NCI-H146 (cell line): ENCODE measurements at places on chromosomes 5 and 9.

DNA sequence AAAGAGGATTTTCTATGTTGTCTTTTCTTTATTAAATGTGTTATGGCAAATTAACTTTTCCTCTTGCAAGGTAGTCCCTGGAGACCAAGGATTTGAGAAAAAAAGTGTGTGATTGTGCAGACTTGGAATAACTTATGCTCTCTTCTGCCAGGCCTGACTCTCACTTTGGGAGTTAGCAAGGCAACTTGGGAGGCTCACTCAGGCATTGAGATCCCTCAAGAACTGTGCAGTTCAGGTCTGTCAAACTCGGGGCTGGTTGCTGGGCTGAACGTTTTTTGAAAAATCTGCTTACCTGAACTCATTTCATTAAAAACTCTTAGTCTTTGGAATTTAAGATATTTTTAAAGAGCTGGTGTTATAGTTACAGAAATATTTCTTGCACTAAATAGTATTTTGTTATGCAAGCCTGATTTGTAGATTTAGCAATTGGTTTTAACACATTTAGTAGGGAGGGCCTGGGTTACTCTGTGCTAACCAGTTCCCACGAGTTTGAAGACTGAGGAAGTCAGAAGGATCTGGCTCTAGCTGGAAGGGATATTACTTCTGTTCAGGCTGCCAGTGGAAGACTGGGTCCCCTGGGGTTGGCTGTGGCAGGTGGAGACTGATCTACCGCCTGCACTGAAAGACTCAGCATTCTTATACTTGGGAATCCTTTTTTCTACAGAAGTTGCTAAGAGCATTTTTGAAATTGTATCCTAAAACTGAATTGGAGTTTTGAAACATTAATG, 150.4 kb upstream of the PCSK5 start:
- no peak for DNase-seq

DNA sequence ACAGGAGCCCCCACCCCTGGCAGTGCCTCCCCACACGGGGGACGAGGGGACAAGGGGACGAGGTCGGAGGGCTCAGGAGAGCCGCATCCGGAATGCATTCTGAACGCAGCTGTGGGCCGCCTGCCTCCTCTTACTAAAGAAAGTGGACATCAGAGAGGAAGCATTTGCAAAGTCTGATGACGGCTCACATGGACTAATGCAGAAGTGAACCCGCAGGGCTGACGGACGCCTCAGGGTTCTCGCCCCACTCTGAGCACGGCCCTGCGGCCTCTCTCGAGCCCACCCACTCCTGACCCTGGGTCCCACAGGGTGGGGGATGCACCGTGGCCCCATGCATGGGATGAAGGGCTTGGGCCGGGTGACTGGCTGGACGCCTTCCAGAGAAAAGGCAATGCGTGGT, 5.9 kb downstream of the LPCAT1 start:
- DNase-seq, result no peak

GRCh38 chr9:37174247-37174646, 53.9 kb downstream of the ZCCHC7 start:
- no peak for DNase-seq

DNA sequence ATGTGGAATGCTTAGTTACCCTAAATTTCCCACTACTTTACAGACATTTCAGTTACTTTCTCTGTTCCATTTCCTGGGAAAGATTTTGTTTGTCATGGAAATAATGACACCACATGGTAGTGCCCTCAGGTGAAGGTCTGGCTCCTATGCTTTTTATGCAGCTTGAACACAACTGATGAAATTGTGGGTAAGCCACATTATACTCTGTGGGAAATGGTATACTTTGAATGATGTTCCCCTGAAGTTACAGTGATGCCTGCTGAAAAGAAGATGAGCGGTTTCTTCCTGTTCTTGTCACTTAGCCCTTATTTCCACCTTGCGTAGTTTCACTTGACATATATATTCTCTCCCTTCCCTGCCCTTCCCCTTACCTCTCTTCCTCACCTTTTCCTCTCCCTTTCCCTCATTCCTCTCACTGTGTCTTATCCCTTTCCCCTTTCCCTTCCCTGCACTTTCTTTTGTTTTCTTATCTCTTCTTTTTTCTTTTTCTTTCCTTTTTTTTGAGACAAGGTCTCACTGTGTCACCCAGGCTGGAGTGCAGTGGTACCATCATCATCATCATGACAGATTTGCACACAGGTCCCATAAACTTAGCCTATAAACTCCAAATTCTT, 280.8 kb upstream of the IL12B start:
- no peak for DNase-seq

DNA sequence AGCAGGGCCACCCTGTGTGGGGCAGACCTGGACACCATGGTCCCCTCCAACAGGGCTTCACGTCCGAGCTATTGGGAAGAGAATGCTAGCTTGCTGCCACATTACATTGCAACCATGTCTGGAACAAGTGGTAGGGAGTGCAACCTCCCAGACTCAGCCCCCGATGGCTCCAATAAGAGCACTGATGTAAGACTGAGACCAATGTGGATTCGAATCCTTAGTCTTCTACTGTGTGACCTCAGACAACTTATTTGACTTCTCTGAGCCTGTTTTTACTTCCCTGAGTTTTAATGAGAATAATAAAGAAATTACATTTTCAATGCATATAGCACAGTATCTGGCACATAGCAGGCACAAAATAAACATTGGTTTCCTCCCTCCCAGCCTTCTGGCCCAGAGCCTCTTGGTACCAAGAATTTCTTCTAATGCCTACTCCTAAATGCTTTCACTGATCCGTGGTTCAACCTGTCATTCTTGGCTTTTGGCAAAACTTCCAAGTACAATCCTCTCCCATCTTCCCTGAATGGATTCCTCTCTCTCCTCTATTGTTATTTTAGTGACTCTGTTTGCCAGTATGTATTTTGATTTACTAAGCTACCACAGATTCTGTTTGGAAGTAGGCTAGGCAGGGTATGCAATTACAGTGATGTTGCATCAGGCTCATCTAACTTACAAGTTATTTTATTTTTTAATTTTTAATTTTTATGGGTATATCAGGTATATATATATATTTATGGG, 34.6 kb upstream of the COL15A1 start:
- no peak for DNase-seq

DNA sequence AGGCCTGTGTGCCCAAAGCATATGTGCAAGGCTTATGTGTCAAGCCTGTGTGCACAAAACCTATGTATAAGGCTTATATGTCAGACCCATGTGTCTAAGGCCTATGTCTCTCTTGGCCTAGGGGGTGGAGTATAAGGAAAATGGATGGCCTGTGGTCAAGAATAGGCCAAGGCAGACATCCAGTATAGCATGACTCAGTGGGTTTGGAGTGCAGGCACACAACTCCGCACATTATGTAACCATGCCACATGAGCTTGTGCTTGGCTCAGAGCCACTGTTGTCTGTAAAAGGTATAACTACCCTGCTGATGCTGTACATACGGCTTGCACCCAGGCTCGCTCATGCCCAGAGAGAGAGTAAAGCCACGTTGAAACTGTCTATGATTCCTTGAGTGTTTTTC, 626.4 kb upstream of the NUDT12 start:
- DNase-seq, result no peak

DNA sequence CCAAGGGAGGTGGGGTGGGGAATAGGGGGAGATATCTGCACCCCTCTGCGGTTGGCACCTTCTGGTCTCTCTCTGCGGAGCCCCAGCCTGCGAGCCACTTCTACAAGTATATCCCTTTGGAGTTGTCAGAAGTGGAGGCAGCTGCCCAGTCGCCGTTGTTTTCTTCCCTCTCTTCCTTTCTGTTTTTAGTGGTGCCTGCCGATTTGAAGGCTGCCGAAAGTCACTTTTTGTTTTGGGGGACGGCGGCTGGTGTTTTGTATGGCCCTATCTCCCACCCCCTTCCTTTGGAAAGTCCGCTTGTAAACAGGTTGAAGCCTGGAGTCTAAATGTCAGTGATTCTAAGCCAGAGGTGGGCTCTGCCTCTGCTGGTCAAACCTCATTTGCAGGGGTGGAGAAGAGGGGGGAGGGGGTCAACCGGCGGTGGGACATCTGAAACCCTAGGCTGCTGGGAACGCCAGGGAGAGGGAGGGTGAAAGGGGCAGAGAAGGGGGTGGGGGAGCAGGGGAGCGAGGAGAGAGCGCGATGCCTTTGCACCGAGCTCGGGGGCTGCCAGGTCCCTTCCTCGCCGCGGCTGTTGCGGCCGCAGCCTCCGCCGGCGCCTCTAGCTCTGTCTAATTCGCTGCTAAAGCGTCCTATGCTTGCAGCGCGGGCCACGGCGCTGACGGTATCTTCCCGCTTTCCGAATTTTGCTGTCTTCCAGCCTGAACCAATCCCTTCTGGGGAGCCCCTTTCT, at the start of gene FGF10:
FGF10 (minus strand) TSS at position 331 of the 733 bp plus-strand sequence. CDS start 738 bp downstream, outside the sequence.
- no peak for DNase-seq

DNA sequence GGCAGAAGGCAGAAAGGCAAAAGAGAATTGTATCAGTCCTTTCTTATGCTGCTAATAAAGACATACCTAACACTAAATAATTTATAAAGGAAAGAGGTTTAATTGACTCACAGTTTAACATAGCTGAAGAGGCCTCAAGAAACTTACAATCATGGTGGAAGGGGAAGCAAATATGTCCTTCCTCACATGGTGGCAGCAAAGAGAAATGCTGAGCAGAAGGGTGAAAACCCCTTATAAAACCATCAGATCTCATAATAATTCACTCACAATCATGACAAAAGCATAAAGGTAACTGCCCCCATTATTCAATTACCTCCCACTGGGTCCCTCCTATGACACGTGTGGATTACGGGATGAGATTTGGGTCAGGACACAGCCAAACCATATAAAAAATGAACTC, 312.5 kb upstream of the PTGER4 start:
- DNase-seq, result no peak

- DNase-seq, result no peak
Measured at GRCh38 chr9:97617939-97618416, 15.2 kb downstream of the TSTD2 start.

DNA sequence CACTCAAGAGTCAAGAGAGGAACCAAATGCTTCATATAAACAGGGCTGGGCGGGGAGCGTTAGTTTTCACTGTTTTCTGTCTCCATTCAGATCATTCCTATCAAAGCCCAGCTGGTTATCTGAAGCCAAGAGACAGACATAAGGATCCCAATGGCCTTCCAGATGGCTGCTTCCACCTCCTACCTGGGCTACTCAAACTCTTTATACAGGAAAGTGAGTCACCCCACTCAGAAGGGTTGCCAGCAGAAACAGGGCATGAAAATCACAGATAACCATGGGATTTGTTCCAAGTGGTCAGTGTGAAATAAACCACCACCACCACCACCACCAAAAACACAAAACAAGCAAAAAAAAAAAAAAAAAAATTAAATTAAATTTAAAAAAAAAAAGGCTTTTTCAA, 5.5 kb downstream of the PRSS3 start:
- DNase-seq, result no peak

DNA sequence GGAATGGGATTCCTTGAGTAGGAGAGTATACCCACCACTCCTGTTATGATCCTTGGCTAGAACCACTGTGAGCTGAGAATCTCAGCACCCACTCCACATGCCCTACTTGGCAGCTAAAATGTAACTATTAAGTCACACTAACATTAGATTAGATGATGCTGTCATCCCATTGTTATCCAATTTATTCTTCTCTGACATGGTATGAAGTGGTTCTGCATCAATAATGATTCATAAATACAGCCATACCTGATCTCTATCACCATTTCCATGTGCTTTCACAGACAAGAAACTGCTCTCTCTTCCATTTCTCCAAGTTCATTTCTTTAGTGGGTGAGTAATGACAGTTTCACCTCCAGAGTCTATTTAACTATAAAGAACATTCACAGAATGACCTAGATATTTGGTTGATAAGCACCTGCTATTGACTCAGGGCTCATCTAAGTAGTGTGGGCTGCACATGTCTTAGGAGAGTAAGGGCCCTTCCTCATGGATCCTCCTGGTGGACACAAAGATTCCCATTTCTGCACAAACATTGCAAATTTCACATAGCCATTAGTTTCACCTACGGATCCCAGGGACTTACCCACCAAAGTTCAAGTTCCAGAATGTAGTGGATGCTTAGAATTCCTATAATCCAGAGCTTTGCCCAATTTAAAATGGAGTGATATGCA, 187.9 kb downstream of the EBF1 start:
- DNase-seq, result no peak

DNA sequence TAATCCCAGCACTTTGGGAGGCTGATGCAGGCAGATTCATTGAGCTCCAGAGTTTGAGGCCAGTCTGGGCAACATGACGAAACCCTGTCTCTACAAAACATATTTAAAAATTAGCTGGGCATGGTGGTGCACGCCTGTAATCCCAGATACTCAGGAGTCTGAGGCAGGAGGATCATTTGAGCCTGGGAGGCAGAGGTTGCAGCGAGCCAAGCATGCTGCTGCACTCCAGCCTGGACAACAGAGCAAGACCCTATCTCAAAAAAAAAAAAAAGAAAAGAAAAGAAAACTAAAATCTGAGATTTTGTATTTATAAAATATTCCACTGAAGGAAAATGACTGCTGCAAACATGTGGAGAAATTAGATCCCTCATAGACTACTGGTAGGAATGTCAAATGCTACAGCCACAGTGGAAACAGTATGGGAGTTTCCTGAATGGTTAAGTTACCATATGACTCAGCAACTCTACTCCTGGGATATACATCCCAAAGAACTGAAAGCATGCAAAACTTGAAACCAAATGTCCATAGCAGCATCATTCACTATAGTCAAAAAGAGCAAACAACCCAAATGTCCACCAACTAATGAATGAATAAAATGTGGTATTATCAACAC, 106.1 kb downstream of the UBAP2 start:
- no peak for DNase-seq

GRCh38 chr9:20925256-20926045, 106.0 kb downstream of the HACD4 start:
- DNase-seq, result no peak

DNA sequence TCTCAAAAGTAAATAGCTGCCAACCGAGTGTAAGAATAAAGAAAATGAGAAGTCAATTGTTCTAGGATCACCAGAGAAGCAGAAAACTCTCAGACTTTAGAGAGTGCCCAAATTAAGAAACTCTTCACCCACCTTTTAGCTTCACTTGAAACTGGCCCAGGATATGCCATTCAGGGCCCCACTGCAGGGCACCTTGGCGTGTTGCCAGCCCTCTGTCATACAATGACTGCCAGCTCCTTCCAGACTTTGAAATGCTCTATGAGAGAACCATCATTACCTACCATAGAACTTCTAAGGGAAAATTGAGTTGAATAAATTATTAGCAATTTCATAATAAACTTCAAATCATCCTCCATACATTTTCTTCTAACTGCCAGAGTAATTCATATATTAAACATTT, 240.5 kb downstream of the CETN3 start:
- peak; percentile 38 for DNase-seq

GRCh38 chr5:55324006-55324405, 16.2 kb downstream of the MTREX start:
- DNase-seq, result no peak

- DNase-seq, result no peak
Measured at GRCh38 chr9:133976887-133977286, 15.2 kb downstream of the VAV2 start.

DNA sequence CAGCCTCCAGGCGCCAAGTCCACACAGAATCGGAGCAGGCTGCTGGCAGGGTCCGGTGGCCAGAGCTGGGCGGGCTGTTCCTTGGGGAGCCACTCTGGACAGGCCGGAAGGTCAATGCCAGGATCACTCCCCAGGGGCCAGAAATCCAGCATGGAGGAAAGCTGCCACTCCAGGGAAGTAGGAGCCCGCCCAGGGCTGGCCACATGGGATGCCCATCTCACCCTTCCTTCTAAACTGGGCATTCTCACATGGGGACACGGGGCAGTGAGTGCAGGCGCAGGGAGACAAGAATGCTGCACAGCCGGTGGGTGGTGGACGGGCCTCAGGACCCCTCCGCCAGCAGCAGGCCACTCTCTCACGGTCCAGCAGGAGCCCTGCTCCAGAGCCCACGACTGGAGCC, 58.2 kb downstream of the ADAMTS2 start:
- no peak for DNase-seq

- DNase-seq, result no peak
Measured at GRCh38 chr9:6708732-6709131, 49.0 kb upstream of the KDM4C start.
